ENCODE measurements at places on chromosomes 2 and 18. TPM values are rescaled to one million over a fixed set of nuclear protein-coding genes. Genes with fewer than 3 reads are reported as not detected.
A peak's percentile ranks its signal among the peaks of the same experiment; 100 is the strongest.

Gene PPP1CB
- 66.9 TPM for total RNA-seq

Gene GDF7
- 3.5 TPM for total RNA-seq

Gene FRZB
- total RNA-seq, result 0.68 TPM

Gene LCT
- total RNA-seq, result not detected

GRCh38 chr2:74384051-74384450 lies 3.9 kb upstream of the DCTN1 start:
- no peak for DNase-seq

GRCh38 chr2:227154986-227155774 lies 8.8 kb downstream of the COL4A4 start:
- no peak for DNase-seq

- DNase-seq, result no peak
Measured at GRCh38 chr2:194383401-194383800, 1273.6 kb upstream of the SLC39A10 start.

- DNase-seq, result peak; percentile 40
Measured at GRCh38 chr18:73842795-73843394, 304.7 kb downstream of the FBXO15 start.

DNA sequence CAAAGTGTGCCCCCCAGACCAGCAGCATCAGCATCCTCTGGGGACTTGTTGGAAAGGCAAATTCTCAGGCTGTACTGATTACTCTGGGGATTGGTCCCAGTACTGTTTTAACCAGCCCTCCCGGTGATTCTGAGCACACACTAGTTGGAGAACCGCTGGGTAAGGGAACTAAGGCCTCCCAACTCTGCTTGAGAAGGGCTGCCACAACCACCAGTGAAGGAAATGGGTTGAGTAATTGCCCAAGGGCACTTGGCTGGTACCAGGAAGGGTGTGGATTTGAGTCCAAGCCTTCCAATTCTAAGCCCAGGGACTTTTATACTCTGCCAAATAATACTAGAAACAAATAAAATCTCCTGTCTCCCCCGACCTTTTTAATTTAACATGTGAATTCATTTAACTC lies 219.9 kb downstream of the SETBP1 start:
- DNase-seq, result no peak

- no peak for DNase-seq
Measured at GRCh38 chr2:75415731-75416130, 145.0 kb downstream of the EVA1A start.

- DNase-seq, result no peak
Measured at GRCh38 chr2:26542676-26543505, 65.0 kb upstream of the OTOF start.

Data from right lobe of liver (tissue), 6 donors.